Glutamatergic neuron (in vitro differentiated cells): ENCODE measurements at places on chromosomes 1 and 21. TPM values are rescaled to one million over a fixed set of nuclear protein-coding genes. Genes with fewer than 3 reads are reported as not detected.
A peak's percentile ranks its signal among the peaks of the same experiment; 100 is the strongest.

Gene ZNF683
- total RNA-seq = not detected

DNA sequence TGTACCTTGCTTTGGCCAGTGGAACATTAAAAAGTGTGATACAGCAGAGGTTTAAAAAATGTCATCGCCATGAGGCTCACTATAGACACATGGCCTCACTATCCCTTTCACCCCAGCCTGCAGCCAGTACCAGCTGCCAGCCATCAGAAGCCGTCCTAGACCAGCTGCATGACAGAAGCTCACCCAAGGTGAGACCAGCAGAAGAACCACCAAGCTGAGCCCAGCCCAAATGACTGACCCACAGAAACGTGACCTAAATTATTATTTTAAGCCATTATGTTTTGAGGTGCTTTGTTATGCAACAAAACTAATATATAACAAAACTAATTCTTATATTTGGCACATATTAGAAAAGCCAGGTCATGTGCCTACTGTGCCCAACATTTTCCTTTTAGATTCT lies 91.1 kb downstream of the KCNN3 start:
- H3K36me3 ChIP-seq = peaks cover 10% of the 10 kb centered on the region
- H3K4me1 ChIP-seq = peaks cover 11% of the 10 kb centered on the region
- DNase-seq = no peak
- H3K4me3 ChIP-seq = no peak overlapping the region

Gene CCT3
- total RNA-seq = 347 TPM

DNA sequence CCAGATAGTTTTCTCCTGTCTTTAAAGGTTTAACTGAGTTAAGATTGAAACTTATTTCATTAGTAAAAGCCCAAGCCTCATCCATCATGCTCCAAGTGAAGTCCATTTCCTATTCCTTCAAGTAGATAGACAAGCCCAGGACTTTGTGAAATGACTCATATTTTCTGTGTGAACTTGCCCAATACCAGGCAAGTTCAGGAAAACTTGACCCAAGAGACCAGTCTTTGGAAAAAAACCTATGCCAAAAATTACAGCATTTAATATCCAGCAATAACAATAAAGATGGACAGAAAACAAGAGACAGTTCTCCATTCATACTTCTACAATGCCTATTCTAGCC lies 405 bp upstream of the RAB29 start:
- H3K4me1 ChIP-seq = no peaks in the 10 kb centered on the region
- DNase-seq = no peak
- no peaks in the 10 kb centered on the region for H3K36me3 ChIP-seq
- H3K4me3 ChIP-seq = peak overlapping the region; percentile 93

DNA sequence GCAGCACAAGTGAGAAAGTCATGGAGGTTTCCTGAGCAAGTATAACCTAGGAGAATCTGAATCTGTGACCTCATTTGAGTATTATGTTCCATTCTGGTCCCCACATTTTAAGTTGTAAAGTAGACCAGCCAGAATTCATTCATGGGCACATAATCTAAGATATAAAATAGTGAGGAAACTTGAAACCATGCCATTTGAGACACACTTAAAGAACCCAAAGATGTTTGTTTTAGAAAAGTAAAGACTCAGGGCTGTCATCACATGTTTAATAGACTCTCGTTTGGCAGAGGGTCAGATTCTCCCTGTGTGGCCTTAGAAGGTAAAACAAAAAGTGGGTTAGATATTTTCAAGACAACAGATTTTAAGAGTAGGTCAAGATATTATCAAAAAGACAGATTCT lies 6.4 kb downstream of the SZT2 start:
- no peak overlapping the region for H3K4me3 ChIP-seq
- H3K36me3 ChIP-seq = no peaks in the 10 kb centered on the region
- no peak for DNase-seq
- H3K27me3 ChIP-seq = no peaks in the 10 kb centered on the region
- no peaks in the 10 kb centered on the region for H3K4me1 ChIP-seq

Gene FCRL2
- total RNA-seq = not detected

DNA sequence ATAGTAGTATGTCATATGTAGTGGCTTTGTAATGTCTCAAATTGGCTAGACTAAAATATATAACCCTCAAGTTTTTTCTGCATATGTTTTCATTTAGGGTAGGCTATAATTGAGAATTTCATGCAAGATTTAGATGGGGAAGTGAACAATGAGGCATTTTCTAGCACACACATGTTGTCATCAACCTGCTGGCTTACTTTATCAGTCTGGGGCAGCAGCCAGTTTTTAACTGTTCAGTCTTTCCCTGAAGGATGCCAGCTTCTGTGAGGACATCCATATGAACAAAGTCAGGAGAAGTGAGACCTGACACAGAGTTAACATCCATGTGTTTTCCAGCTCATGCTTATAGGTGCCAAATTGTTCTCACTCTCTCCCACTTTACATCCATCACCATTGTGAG lies 74.7 kb upstream of the OLFM3 start:
- H3K36me3 ChIP-seq = no peaks in the 10 kb centered on the region
- no peak for DNase-seq
- H3K4me3 ChIP-seq = no peak overlapping the region
- H3K4me1 ChIP-seq = no peaks in the 10 kb centered on the region

GRCh38 chr1:119674835-119675289 lies 26.8 kb upstream of the ZNF697 start:
- H3K4me3 ChIP-seq = peak overlapping the region; percentile 86
- peak; percentile 41 for DNase-seq
- no peaks in the 10 kb centered on the region for H3K27me3 ChIP-seq
- no peak overlapping the region for H3K27ac ChIP-seq
- no peaks in the 10 kb centered on the region for H3K4me1 ChIP-seq
- peaks cover 3% of the 10 kb centered on the region for H3K36me3 ChIP-seq

GRCh38 chr1:99660496-99660895 lies 14.6 kb downstream of the PALMD start:
- no peak overlapping the region for H3K4me3 ChIP-seq
- H3K27ac ChIP-seq = no peak overlapping the region
- DNase-seq = no peak

DNA sequence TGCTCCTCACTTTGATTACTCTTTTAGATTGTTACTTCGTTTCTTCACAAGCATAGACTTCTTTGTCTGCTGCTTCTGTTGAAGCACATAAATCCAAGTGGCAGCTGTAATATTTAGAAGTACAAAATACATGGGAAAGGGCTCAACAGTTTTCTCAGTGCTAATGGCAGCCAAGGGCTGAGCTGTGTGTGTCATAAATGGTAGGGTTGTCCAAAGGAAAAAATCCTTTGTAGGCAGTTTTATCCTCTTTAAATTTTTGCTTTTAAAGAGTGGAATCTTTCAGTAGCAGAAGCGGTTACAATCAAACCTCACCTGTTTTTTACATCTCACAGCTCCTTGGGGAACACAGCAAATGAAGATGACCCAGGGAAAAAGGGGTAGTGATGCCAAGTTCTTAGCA lies 650.8 kb downstream of the PLPP3 start:
- no peaks in the 10 kb centered on the region for H3K36me3 ChIP-seq
- H3K4me1 ChIP-seq = no peaks in the 10 kb centered on the region
- DNase-seq = no peak
- no peak overlapping the region for H3K27ac ChIP-seq

GRCh38 chr1:238196516-238196915 lies 305.8 kb upstream of the ZP4 start:
- no peaks in the 10 kb centered on the region for H3K36me3 ChIP-seq
- no peak overlapping the region for H3K4me3 ChIP-seq
- H3K27ac ChIP-seq = no peak overlapping the region
- H3K4me1 ChIP-seq = no peaks in the 10 kb centered on the region

Gene DONSON
- 8.5 TPM for total RNA-seq

Gene DNM3
- 11.4 TPM for total RNA-seq

DNA sequence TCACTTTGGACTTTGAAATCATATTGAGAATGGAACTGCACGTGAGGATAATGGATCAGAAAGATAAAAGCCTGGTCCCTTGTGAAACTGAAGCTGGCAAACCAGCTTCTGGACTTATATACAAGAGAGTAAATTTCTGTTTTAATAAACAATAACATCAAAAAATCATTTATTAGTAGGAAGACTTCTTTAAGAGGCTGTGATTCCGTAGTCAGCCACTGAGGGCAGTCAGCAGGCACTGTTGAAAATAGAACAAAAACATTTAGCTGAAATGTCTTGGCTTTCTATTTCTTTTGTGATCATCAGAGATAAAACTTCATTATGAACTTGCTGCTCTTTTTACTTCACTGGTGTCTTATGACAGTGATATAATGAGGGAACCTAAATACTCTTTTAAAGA lies 489.4 kb downstream of the PCP4 start:
- H3K4me1 ChIP-seq = no peaks in the 10 kb centered on the region
- H3K27me3 ChIP-seq = no peaks in the 10 kb centered on the region
- no peak for DNase-seq
- H3K4me3 ChIP-seq = no peak overlapping the region

- H3K4me1 ChIP-seq = peaks cover 27% of the 10 kb centered on the region
- H3K27ac ChIP-seq = no peak overlapping the region
- peaks cover 11% of the 10 kb centered on the region for H3K27me3 ChIP-seq
- no peaks in the 10 kb centered on the region for H3K36me3 ChIP-seq
These were observed 26.2 kb downstream of the DMAP1 start for GRCh38 chr1:44239331-44239960.

Gene SLC44A5
- 15.4 TPM for total RNA-seq

Gene SMIM1
- 7.5 TPM for total RNA-seq

- H3K27ac ChIP-seq = no peak overlapping the region
- no peaks in the 10 kb centered on the region for H3K36me3 ChIP-seq
- H3K4me1 ChIP-seq = peaks cover 22% of the 10 kb centered on the region
- no peak for DNase-seq
These were observed 137.2 kb downstream of the ROR1 start for GRCh38 chr1:63911049-63911448.

GRCh38 chr1:201702936-201703335 lies 126.0 kb upstream of the IPO9 start:
- DNase-seq = peak; percentile 75
- peaks cover 56% of the 10 kb centered on the region for H3K4me1 ChIP-seq
- H3K4me3 ChIP-seq = peak overlapping the region; percentile 83

DNA sequence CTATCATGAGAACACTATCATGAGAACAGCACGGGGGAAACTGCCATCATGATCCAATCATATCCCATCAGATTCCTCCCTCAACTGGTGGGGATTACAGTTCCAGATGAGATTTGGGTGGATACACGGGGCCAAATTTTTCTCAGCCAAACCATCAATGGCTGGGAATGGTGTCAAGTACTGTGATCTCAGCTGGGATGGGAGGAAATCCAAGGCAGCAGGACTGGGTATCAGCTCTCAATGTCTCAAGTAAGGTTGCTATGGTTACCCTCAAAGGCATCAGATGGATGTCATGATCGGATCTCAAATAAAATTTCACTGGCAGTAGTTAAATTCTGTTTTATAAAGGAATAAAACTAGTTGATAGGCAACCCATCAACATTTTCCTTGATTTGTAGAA lies 399.0 kb downstream of the KCNT2 start:
- no peaks in the 10 kb centered on the region for H3K36me3 ChIP-seq
- H3K27ac ChIP-seq = no peak overlapping the region
- no peaks in the 10 kb centered on the region for H3K4me1 ChIP-seq
- no peak for DNase-seq

GRCh38 chr1:39205781-39206464 lies 1.4 kb downstream of the MACF1 start:
- peaks cover 7% of the 10 kb centered on the region for H3K27me3 ChIP-seq
- H3K36me3 ChIP-seq = no peaks in the 10 kb centered on the region
- no peak overlapping the region for H3K4me3 ChIP-seq
- H3K4me1 ChIP-seq = peaks cover 21% of the 10 kb centered on the region
- H3K27ac ChIP-seq = no peak overlapping the region

DNA sequence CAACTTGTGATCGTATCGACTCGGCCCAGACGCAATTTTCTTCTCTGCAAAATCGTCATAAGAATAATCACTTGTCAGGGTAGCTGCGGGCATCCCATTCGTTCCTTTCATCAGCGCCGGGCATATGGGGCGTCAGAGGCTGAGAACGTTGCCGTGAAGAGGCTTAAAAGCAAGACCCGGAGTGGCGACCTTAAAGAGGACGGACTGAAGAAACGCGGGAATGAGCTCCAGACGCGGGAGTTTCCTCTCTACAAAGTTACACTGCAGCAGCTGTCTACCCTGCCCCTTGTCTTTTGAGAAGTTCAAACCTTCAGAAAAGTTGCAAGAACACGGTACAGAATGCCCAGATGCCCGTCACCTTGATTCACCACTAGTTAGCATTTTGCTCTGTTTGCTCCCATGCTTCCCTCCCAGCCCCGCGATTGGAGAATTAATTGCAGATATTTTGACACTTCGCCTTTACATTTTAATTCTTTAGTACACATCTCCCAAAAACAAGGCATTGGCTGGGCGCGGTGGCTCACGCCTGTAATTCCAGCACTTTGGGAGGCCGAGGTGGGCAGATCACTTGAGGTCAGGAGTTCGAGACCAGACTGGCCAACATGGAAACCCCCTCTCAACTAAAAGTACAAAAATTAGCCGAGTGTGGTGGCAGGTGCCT lies 967 bp downstream of the CENPS start:
- peak overlapping the region; percentile 72 for H3K27ac ChIP-seq
- H3K36me3 ChIP-seq = no peaks in the 10 kb centered on the region
- no peak for DNase-seq
- H3K4me1 ChIP-seq = peaks cover 19% of the 10 kb centered on the region
- H3K27me3 ChIP-seq = peaks cover 7% of the 10 kb centered on the region

DNA sequence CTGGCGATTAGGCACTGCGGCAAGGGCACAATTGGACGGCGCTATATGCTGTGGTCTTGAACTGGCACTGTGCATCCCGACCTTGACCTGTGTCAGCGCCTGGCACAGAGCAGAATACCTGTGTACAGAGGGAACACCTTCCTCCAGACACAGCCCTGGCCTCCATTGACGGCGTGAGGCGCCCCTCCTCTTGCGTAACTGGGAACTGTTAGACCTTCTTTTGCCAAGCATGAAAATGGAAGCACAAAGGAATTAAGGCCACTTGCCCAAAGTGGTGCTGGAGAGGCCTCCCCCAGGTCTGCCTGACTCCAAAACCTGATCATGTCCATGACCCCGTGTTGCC lies 6.8 kb upstream of the AGTRAP start:
- no peaks in the 10 kb centered on the region for H3K36me3 ChIP-seq
- H3K27me3 ChIP-seq = peaks cover 11% of the 10 kb centered on the region
- no peak overlapping the region for H3K27ac ChIP-seq
- peaks cover 6% of the 10 kb centered on the region for H3K4me1 ChIP-seq
- no peak for DNase-seq

Gene IL20
- total RNA-seq = not detected

Gene RPTN
- total RNA-seq = not detected

DNA sequence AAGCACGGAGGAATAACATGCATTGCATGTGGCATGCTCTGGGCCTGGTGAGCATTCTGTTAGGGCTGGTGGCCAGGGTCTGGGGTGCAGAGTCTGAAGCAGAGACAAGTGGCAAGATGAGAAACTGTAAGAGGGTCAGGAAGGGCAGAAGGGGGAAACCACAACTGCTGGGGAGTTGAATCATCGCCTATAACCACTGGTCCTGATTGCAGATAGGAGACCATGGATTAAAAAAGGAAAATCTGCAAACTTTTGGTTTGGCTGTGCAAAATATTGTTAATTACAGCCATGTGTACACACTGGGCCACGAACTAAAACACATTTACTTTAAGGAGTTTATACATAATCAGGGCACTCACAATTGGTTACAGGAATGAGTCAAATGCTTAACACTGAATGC lies 76.6 kb downstream of the TGFBR3 start:
- H3K4me1 ChIP-seq = peaks cover 10% of the 10 kb centered on the region
- H3K27ac ChIP-seq = no peak overlapping the region
- H3K27me3 ChIP-seq = no peaks in the 10 kb centered on the region
- no peaks in the 10 kb centered on the region for H3K36me3 ChIP-seq
- no peak overlapping the region for H3K4me3 ChIP-seq

Gene CFHR4
- total RNA-seq = not detected

GRCh38 chr1:96340686-96341085 lies 380.9 kb upstream of the PTBP2 start:
- H3K4me1 ChIP-seq = peaks cover 26% of the 10 kb centered on the region
- H3K27me3 ChIP-seq = no peaks in the 10 kb centered on the region
- H3K4me3 ChIP-seq = no peak overlapping the region
- no peaks in the 10 kb centered on the region for H3K36me3 ChIP-seq
